ENCODE measurements at places on chromosomes 2 and 18.

DNA sequence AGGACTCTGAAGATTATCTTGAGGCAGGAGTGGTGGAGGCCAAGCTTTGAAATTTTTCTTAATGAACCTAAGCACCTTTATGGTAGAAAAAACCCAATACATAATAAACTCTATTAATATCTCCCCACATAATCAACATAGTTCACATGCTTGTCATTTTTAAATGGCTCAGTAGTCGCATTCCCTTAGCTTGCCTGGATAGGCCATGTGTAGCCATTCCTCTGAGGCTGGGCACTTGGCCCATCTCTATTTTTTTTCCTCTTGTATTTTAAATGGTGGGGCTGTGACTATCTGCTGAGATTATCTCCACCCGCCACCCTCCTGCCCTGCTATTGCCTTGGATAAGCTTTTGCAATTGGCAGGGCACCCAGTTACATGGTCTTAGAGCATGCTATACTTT lies 143.1 kb downstream of the FHOD3 start:
- DNase-seq: no peak

GRCh38 chr2:142044197-142044596 lies 86.6 kb downstream of the LRP1B start:
- DNase-seq: no peak

- DNase-seq: no peak
Observed at GRCh38 chr18:75489493-75490190, 62.1 kb upstream of the SMIM21 start.

DNA sequence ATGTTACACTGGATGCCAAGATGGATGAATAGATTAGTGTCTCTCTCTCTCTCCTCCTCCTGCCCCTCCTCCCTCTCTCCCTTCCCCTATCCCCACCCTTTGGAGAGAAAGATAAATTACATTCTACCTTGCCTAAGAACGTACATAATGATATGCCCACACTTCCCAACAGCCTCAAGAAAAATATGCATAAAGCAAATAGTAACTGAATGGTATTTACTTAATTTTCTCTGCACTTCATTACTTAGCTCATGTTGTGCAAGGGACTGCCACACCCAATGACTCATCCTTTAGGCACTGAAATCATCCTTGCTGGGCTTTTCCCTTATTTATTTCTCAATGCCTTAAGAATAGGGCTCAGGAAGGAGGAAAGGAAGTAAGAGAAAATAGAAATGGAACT lies 137.3 kb upstream of the PID1 start:
- DNase-seq: no peak

DNA sequence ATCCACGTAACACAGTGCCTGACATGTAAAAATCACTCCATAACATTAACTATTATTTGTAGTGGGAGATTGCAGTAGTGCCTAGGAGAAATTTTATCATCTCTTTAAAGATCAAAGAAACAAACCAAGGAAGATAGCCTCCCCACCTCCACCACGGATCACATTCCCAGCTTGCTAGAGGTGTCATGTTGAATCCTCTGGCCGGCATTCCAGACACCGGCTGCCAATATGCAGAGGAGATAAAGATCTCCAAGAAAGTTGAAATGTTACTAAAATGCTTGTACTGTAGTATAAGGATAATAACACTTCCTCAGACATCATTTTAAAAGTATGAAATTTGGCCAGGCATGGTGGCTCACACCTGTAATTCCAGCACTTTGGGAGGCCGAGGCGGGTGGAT lies 6.1 kb upstream of the ATG16L1 start:
- DNase-seq: no peak

DNA sequence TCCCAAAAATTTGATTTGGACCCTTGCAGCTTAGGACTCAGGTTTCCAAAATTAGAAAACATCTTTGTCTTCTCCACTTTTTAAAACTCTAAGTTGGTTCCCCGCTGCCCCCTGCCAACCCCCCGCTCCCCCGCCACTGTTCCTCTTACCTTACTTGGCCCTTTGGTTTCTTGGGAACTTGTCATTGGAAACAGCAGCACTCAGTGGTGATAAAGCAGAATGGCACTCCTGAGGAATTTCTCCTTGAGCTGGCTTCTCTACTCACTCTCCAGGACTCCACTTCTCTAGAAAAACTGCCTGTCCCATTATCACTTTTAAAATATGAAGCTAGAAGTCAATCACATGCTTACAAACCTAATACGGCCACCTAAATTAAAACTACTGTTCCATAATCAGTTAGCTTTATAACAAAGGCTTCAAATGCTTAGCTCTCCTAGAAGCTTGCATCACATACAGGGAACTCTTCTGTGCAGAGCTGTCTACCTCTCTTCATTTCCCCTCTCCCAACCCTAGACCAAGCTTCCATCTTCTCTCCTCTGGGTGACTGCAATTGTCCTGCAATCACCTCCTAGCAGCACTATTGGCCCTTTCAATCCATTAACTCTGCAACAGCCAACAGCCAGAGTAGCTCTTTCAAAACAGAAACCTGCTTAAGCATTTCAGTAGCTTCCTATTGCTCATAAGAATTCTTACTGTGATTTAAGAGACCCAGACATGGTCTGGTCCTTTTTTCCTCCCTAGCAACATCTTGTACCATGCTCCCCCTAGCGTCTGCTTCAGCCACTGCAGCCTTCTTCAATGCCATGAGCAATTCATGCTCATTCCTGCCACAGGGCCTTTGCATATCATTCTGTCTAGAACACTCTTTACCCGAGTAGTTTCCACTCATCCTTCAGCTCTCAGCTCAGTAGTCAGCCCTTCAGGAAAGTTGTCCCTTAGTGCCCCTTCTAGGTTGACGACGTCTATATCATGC lies 15.2 kb upstream of the PLEKHM3 start:
- peak; percentile 44 for DNase-seq

DNA sequence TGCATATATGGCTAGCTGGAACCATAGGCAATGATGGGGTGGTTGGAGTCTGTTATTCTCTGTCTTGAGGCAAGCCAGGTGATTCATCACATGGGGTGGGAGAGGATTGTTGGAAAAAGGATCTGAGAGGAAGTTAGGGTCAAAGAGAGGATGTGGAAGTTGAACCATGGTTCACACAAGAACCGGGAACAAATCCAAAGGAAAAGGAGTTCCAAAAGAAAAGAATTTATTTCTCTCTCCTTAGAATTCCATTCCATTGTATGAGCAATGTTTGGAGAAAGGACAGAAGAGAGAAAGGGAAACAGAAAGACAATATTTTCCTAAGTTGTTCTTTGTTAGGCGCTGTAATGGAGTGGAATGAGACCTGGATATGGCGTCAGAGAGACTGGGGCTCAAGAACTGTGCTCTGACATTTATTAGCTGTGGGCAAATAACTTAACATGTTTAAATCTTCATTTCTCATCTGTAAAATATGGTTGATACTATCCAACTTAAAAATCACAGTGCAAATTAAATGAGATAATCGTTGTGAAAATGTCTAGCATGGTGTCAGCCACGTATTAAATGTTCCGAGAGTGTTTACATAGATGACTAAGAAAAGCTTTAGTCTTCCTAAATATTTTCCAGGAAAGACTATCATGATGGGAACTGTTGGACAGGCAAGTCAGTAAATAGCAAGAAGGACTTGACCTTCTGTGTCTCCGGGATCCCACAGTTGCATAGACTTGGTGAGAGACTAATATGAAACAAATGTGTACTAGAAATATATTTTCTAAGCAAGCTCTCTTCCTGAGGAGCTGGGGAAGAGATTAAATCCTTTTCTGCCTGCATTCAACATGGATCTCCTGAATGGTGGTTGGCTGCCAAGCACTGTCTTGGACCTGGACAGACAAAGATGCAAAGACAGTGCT lies 71.4 kb downstream of the TRIB2 start:
- no peak for DNase-seq

GRCh38 chr2:134232868-134233727 lies 20.8 kb upstream of the MGAT5 start:
- no peak for DNase-seq

DNA sequence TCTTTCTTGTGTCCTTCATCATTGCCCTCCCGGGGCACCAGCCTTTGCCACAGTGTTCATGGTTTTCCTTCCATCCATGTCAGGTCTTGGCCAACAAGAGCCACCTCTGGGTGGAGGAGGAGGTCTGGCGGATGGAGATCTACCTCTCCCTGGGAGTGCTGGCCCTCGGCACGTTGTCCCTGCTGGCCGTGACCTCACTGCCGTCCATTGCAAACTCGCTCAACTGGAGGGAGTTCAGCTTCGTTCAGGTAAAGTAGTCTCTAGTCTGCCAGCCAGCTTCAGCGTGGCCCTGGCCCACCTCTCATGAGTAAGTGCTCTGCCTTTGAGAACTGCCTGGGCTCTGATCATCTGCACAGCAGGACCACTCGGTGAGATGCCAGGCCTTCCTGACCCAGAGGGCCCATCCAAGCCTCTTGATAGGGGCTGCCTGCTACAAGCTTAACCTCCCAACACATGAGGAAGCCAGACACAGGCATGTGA lies 31.0 kb downstream of the STEAP3 start:
- no peak for DNase-seq

GRCh38 chr2:48048476-48049171 lies 142.3 kb upstream of the FBXO11 start:
- no peak for DNase-seq

- DNase-seq: no peak
Observed at GRCh38 chr2:153360239-153360638, 118.3 kb downstream of the RPRM start.

- no peak for DNase-seq
Observed at GRCh38 chr2:74537140-74537539, 7.4 kb downstream of the HTRA2 start.

GRCh38 chr18:61941948-61942471 lies 49.2 kb upstream of the RNF152 start:
- DNase-seq: no peak

DNA sequence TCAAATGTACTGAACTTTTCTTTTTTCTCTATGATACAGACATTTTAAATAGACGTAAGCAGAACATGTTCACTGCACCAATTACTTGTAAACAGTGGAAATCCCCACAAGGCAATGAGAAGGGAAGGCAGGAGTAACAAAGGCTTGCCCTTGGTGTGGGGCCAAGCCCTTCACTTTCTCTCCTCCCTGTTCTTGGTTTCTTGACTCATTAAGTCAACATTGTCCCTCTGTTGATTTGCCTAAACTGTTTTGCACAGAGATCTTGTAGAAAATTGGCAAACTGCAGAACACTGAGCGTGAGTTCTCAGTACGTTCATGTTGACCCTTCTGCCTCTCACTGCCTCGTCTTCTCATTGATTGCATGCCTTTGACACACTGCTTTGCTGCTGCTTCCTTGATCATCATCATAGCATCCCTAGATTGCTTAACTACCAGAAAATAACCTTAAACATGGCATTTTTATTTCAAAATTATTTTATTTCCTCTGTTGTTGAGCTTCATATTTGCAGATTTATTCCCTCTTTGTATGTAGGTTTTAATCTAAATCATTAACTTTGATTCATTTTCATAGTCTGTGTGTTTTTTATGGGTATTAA lies 257.7 kb downstream of the PTGR3 start:
- DNase-seq: no peak

GRCh38 chr2:54878182-54878581 lies 154.7 kb downstream of the EML6 start:
- DNase-seq: no peak

DNA sequence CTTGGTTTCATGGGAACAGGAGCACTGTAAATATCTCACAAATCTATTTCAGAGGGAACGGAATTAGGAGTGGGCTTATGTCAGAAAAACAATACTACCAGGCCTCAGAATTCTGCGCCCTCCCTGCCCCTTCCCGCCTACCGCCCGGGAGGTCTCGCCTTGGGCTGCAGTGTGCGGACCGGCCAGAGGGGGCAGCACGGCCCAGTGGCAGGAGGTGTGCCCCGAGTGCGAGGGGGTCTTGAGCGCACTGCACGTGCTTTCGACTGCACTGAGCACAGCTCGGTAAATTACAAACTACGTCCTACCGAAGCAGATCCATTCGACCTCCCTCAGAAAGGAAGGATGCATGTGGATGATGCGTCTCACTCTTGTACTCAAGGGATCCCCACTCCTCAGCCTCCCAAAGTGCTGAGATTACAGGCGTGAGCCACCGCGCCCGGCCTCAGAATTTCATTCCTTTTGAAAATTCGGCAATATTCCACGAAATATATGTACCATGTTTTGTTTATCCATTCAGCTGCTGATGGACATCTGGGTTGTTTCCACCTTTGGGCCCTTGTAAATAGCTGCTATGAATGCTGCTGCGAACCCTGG lies 297.0 kb downstream of the BCL2 start:
- DNase-seq: no peak

GRCh38 chr2:118473846-118474540 lies 373.5 kb downstream of the EN1 start:
- no peak for DNase-seq

- DNase-seq: no peak
Observed at GRCh38 chr18:37805773-37806404, 240.3 kb upstream of the CELF4 start.

DNA sequence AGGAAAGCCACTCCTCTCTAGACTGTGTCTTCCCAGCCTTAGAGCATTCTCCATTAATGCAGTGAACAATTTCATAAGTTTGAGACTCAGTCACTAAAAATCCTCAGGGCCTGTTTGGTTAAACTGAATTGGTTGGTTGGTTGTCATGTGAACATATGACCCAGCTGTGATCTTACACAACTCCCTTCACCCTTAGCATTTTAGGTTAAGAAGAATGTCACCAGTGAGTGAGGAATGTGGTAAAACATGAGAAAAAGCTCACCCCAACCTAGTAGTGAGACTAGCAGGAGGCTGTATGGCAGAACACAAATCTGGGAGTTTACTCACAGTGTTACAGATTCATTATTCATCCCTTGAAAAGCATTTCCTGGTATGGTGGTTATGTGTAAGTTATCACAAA lies 32.4 kb downstream of the LHCGR start:
- DNase-seq: no peak
